Anterior cingulate cortex (tissue), 58 donors: ENCODE measurements at places on chromosomes 6 and 20.

DNA sequence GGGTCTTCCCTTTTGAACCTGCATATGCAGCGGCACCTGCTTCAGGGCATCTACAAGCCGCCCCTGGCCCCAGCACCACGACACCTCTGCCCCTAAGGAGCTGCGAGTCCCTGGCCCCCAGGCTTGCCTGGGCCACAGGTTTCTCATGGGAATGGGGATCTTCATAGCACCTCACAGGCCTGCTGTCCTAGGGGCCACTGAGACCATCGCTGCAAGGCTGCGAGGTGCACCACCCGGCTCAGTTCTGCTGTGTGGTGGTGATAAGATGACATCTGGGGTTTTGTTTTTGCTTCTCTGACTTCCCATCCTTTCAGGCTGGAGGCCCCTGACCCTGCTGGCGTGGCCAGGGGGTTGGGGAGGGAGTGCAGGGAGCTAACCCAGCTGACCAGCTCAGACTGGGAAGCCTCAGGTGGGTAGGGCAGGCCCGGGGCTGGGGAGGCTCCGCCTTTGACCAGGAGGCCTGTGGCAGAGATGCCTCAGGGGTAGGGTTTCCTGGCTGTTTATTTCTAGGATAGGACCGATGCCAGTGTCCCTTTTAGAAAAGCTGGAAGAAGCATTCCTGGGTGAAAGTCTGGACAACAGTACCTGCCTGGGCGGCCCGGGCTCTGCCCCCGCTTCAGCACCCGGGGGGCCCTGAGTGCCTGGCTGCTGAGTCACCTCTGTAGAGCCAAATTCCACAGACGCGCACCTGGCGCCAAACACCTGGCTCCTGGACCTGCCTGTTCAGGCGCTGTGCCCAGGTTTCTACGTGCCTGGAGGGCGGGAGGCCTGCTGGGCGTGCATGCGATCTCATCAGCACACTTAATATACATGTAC, 264.7 kb downstream of the DLL1 start:
- no peak for DNase-seq

DNA sequence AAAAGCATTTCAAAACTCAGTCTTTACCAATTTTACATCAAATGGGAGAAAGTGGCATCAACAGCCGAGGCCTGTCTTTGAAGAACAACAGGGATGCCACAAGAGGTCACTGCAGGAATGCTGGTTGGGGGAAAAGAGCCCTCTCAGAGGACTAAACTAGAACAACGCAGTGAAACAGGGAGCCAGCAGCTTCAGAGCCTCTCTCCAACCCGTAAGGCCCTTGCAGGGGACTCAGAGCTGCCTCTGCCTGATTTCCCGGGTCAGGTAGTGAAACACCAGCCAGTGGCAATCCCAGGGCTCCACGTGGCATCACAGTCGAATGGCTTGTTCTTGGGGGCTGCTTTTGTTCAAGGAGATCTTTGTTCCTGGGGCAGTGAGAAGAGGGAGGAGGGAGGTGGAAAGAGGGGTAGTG, 55.0 kb upstream of the KCNK16 start:
- peak; percentile 60 for DNase-seq

- no peak for DNase-seq
Observed at GRCh38 chr6:21608601-21609000, 15.1 kb downstream of the SOX4 start.

GRCh38 chr20:60352017-60352416, 393.8 kb downstream of the CDH26 start:
- no peak for DNase-seq

DNA sequence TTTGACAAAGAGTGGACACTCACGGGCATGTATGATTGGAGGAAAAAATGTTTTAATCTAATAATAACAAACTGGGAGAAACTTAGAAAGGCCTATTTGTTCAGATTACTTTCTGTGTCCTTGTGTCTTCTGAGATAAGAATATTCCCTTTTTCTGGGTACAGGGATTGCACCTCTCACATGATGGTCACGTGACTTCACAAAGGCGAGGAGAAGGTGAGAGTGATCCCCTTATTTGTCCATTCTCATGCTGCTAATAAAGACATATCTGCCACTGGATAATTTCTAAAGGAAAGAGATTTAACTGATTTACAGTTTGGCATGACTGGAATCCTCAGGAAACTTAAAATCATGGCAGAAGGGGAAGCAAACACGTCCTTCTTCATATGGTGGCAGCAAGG, 989.7 kb upstream of the FLRT3 start:
- DNase-seq: no peak

DNA sequence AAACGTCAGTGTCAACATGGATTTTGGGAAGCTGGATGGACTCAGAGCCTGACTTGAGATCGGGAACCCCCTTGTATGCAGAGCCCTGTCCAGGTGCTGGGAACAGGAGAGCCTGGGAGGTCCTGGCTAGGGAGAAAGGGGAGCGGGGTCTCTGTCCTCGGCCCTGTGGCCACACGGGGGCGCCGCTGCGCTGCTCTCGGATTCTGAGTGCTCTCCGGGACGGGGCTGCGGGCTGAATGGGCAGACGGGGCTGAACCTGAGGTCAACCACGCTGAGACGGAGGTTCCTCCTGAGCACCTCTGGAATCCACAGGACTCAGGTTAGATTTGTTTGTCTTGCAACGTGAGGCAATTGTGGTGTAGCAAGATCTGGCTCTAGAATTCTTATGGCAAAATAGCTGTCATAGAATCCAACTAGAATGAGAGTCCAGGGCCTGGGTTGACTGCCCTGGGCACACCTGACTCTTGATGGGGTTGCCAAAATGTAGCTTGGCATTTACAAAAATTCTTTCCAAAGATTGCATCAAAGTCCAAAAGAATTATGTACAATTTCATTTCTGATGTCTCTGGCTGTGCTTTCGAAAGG, 20.6 kb upstream of the HLA-F start:
- DNase-seq: no peak

- no peak for DNase-seq
Observed at GRCh38 chr6:134435814-134436280, 117.9 kb upstream of the SGK1 start.

GRCh38 chr6:16849280-16849987, 88.2 kb upstream of the ATXN1 start:
- DNase-seq: no peak

DNA sequence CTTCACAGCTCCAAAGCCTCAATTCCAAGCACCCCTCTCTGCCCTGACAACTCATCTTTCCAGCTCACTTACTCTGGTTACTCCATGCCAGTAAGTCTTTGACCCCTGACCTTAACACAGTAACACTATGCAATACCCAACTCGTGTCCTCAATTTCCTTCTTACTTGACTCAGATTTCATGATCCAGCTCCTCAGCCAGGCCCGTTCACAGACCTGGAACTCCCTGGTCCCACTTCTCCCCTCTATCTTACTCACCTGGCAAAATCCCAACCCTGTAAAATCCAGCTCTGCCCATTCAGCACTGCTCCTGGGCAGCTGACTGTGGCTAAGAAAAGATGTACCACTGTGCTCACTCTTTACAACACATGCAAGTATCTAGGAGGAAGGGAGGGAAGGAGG, 7.9 kb downstream of the GNL1 start:
- DNase-seq: no peak

DNA sequence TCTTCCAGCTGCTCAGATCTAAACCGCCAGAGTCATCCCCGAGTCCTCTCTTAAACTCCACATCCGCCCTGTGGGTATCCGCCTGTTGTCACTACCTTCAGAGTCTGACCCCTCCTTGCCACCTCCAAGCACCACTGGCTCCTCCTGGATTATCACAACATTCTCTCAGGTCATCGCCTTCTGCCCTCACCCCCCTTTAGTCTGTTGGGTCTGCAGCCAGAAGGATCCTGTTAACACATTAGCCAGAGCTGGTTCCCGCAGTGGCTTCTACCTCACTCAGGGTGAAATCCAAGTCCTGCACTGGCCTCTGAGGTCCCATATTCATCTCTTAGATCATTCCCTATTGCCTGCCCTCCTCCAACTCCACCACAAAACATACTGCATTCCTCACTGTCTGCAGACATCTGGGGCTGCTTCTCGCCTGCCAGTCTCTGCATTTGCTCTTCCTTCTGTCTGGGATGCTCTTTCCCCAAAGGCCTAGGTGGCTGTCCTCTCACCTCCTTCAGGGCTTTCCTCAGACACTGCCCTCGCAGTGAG, 34.1 kb downstream of the TNXB start:
- no peak for DNase-seq

DNA sequence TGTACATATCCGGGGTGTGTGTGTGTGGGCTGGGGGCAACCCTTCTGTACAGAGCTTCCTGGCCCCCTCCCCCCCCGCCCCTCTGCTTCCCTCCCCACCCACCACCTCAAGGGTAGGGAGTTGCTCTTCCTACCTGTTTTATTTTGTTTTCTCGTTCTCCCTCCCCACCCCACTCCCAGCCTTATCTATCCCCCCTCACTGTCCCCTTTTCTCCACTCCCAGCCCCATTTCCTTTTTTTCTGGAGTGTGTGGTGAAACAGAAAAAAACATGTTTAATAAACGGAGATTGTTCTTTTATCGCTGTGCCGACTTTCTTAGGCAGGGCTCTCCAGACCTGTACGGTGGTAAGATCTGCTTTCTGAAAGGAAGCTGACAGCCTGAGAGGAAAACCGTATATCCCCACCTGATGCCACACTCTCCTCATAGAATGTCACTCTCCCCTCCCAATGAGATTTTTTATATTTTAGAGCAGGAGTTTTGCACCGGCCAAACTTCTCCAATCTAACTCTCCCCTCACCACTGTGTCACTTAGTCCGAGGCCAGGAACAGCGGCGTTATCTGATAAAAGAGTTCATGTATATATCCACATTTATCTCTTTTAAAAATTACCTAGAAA, 875 bp upstream of the ZBTB9 start:
- no peak for DNase-seq

GRCh38 chr6:147429794-147430193, 78.7 kb upstream of the SAMD5 start:
- no peak for DNase-seq

DNA sequence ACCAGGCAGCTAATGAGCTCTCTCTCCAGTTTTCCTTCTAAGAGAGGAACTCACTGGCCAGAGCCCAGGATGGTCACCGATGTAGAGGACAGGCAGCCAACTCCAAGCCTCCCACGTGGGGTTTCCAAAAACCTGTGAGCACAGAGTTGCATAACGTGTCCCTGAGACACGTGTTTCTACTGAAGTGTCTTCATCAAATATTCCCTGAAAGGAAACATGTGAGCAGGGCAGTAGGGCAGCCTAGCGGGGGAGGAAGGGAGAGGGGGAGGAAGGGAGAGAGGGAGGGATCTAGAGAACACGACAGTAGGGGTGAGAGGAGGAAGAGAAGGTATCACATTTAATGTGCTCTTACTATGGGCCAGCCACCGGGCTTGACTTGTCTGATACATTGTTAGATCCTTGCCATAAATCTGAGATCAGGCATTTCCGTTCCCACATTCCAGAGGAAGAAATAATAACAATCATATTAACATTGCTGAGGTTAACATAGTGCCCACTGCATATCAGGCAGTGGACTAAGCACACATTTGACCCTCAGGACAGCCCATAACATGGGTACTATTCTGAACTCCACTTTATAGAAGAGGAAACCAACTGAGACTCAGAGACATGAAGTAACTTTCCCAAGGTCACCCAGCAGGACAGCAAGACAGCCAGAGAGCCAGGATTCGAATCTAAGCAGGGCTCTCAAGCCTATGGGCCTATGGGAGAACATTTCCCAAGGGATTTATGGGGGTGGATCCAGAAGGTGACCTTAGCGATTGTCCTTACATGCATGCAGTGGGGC, 4.5 kb upstream of the SYS1 start:
- DNase-seq: peak; percentile 60

GRCh38 chr20:36085686-36086267, 68.8 kb upstream of the EPB41L1 start:
- no peak for DNase-seq

DNA sequence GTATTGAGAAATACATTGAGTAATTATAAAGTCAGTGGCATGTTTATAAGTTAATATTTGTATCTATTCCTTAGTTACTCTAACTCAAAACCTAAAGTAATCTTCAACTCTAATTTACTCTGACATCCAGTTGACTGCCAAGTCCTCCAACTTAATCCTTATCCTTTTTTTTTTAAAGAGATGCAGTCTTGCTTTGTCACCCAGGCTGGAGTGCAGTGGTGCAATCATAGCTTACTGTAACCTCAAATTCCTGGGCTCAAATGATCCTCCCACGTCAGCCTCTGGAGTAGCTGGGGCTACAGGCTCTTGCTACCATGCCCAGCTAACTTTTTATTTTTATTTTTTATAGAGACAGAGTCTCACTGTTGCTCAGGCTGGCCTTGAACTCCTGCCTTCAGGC, 24.4 kb downstream of the PTPN1 start:
- DNase-seq: no peak

DNA sequence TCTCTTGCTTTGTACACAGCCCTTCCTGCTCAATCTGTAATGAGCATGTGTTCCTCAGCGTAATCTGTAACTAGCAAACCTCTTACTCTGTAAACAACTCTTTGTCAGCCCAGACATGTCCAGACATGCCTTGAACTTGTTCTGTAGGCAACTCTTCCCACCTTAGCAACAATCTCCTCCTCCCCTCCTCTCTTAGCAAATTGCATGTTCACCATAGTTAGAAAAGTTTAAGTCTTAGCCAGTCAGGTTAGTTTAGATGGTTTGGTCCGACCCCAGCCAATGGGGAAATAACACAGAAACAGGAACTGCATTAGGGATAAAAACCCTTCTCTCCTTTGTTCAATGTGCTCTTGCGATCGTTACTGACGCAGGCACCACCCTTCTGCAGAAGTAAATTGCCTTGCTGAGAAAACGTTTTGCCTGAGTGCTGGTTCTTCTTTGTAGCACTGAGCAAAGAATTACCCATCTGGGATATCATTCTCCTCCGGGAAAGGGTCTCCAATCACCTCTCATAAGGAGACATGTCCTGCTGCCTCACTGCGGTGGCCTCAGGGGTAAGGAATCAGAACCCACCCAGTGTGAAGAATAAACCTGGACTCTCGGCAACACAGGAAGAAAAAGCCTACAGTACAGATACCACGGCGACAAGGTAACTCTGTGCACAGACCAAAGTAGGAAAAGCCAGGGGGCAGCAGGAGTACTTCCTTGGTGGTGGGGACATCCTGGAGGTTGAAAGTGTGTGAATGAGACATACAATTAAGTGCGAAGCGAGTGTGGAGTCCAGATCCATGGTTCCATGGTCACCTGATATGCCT, 26.2 kb downstream of the PLN start:
- no peak for DNase-seq

DNA sequence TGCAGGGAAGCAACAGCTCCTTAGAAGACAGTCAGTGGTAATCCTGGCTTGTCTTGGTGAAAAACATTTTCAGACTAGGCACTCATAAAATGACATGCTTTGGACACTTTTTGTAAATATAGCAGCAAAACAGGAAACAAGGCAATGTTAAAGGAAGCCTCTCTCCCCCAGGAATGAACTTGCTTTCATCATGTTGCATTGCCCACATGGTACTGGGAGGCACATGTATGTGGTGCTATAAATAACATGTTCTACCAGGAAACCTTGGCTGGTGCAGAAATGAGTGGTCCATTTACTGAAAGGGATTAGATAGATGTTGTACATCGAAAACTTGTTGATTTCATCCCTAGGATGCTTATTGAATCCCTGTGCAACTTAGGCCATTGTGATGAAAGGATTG, 121.4 kb upstream of the RREB1 start:
- no peak for DNase-seq
